Non-pigmented ciliary epithelial cell (primary cell): ENCODE measurements at places on chromosomes 12 and 14.

- no peak for DNase-seq
Observed at GRCh38 chr12:115426732-115427131, 742.8 kb upstream of the TBX3 start.

- no peak for DNase-seq
Observed at GRCh38 chr14:21309238-21309636, 29.4 kb downstream of the RPGRIP1 start.

- peak; percentile 31 for DNase-seq
Observed at GRCh38 chr12:127628645-127629044, 638.3 kb upstream of the TMEM132C start.

- DNase-seq = peak; percentile 71
Observed at GRCh38 chr12:16349131-16349460, 1.7 kb downstream of the MGST1 start.

GRCh38 chr12:12606781-12607589 lies 4.7 kb upstream of the CREBL2 start:
- no peak for DNase-seq

GRCh38 chr14:68020999-68021663 lies 201.6 kb downstream of the RAD51B start:
- DNase-seq = no peak

- DNase-seq = no peak
Observed at GRCh38 chr12:130640901-130641300, 75.2 kb downstream of the RIMBP2 start.

DNA sequence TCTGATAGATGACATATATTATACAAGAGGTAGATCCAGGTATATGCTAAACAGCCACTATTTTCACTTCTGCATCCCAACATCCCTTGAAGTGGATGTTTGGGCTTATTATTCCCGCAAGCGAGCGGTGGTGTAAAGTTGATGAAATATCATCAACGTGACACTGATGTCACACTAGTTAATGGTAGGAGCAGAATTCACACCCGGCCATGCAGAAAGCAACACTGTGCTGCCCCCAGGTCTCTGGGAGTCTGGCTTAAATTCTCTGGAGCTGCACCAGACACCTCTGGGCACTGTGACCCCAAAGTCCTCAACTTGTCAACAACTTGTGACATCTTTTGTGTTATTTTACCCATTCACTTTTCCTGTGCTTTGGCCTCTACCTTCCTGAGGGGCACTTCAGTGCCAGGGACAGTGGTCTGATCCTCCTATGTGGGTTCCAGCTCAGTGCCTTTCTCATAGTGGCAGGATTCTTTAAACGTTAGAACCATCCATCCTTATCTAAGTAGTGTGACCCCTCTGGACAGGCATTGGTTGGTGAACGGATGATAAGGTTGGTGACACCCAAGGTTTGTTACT lies 952 bp downstream of the DRAM1 start:
- DNase-seq = no peak
